ENCODE measurements at places on chromosomes 6 and 20. TPM values are rescaled to one million over a fixed set of nuclear protein-coding genes. Genes with fewer than 3 reads are reported as not detected.

The PDE10A gene
- 18.9 TPM for total RNA-seq

The LPA gene
- total RNA-seq = not detected

The SLC35D3 gene
- total RNA-seq = not detected

The RALY gene
- 99.3 TPM for total RNA-seq

The PACSIN1 gene
- not detected for total RNA-seq

The CCDC170 gene
- total RNA-seq = under 0.01 TPM

The CLVS2 gene
- total RNA-seq = not detected

The LY6G6C gene
- not detected for total RNA-seq

The RREB1 gene
- 28.5 TPM for total RNA-seq

The PPP1R3G gene
- total RNA-seq = 0.36 TPM

The ETV7 gene
- total RNA-seq = 0.14 TPM

The BFSP1 gene
- total RNA-seq = 2.3 TPM

The COL20A1 gene
- total RNA-seq = under 0.01 TPM

The MOG gene
- total RNA-seq = not detected

The MRPL18 gene
- total RNA-seq = 94.5 TPM

The NRSN1 gene
- total RNA-seq = not detected

The DDX39B gene
- 468 TPM for total RNA-seq

The HIVEP2 gene
- 3.6 TPM for total RNA-seq

The MUCL3 gene
- total RNA-seq = not detected

The GRIK2 gene
- total RNA-seq = not detected

The ZSWIM3 gene
- total RNA-seq = 4.8 TPM

The POPDC3 gene
- total RNA-seq = 0.14 TPM

The GGT7 gene
- 1.0 TPM for total RNA-seq

The ANKRD66 gene
- not detected for total RNA-seq

The SFTA2 gene
- not detected for total RNA-seq

The ZNF311 gene
- total RNA-seq = 0.66 TPM

All from thoracic aorta endothelial cell (primary cell).